ENCODE measurements at places on chromosomes 2 and 18.

GRCh38 chr2:178828486-178828881 is 21.3 kb upstream of the TTN start:
- DNase-seq, result no peak

- no peak for DNase-seq
Observed at GRCh38 chr2:30601375-30601774, 154.3 kb downstream of the LCLAT1 start.

- peak; percentile 40 for DNase-seq
Observed at GRCh38 chr2:98649135-98649991, 41.0 kb downstream of the UNC50 start.

- DNase-seq, result no peak
Observed at GRCh38 chr2:70374616-70375015, 72.7 kb upstream of the FAM136A start.

- DNase-seq, result no peak
Observed at GRCh38 chr2:215611609-215612386, 175.9 kb upstream of the FN1 start.

DNA sequence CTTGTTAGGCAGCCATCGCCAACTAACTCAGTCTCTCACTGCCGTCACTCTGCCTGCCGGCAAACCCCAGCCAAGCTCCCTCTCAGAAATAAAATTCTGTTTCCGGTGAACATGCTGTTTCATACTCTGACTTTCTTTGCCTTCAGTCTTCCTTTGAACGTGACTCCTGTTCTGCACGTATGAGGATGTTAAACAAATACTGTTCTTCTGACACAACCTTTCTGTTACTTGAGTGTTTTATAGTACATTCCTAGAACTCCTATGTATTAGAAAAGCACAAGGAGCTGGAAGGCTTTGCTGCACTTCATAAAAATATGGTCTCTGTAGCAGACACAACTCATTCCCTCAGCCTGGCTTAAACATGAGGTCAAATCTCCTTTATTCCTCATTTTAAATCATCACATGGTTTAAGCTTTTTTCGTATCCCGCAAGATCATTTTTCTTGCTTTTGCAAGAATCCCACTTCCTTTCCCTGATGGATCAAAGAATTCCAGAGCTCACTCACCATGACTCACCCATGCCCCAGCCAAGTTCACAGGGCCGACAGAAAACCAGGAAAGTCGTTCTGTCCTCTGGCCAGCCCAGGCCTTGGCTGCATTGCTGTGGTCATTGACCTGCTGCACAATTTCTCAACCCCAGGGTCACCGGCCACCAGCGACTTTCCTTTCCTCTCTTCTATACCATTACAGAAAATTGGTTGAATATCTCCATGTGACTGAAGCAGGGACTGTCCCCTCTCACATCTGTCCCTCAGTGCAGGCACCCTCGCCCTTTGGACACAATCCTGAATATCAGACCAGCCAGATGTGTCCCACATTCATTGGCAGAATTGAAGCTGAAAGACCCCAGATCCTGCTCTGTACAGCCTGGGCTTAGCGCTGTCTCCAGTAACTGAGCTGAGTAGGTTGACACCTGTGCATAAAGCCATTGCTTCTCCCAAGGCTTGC is 183.1 kb upstream of the ARL4C start:
- peak; percentile 84 for DNase-seq

- no peak for DNase-seq
Observed at GRCh38 chr2:186429104-186429503, 57.0 kb upstream of the ZC3H15 start.

GRCh38 chr2:98460573-98461497 is 16.2 kb downstream of the INPP4A start:
- DNase-seq, result no peak

GRCh38 chr2:160261732-160262131 is 61.7 kb upstream of the ITGB6 start:
- no peak for DNase-seq

DNA sequence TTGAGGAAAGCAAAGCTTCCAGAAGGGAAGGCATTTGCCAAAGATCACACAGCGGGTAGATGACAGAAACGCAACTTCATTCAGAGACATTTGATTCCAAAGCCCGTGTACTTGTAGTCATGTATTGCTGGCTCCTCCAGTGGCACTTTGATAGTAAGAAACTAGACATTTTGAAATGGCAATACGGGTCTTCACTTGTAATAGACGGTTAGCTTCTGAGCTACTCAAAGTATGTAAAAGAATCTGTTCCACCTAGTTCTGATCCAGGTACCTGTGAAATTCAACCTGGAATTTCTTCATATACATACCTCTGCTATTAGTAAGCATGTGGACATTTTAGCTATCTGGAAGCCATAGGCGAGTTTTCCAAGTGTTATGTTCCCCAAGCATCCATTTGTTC is 1.7 kb upstream of the MYOM1 start:
- no peak for DNase-seq

- DNase-seq, result no peak
Observed at GRCh38 chr18:11494107-11494506, 115.3 kb upstream of the SLC35G4 start.
